ENCODE measurements at places on chromosomes 4 and X.
A peak's percentile ranks its signal among the peaks of the same experiment; 100 is the strongest.

DNA sequence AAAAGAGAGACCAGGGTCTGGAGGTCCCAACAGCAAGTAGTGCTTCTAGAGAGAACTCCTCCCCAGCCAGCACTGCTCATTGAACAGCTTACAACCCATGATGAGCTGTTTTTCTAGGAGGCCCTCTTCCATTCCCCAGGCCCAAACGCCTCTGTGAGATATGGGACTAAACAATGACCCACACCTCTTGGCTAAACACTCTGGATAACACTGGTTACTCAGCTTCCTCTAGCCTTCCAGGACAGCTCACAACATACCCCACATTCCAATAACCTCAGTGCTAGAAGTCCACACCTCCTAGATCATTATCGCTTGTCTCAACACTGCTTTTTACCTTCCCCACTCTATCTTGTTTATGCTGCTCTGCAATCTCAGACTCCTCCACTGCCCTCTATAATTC is 35.4 kb upstream of the PGRMC2 start:
- no peak for DNase-seq

GRCh38 chr4:145904413-145905177 is 34.0 kb downstream of the ZNF827 start:
- DNase-seq: no peak

GRCh38 chr4:43253541-43253940 is 361.0 kb downstream of the GRXCR1 start:
- DNase-seq: no peak

- peak; percentile 7 for DNase-seq
These were observed 14.6 kb upstream of the SLC25A4 start for GRCh38 chr4:185128272-185129119.

- no peak for DNase-seq
These were observed 100.3 kb upstream of the NDST4 start for GRCh38 chr4:115213716-115214115.

DNA sequence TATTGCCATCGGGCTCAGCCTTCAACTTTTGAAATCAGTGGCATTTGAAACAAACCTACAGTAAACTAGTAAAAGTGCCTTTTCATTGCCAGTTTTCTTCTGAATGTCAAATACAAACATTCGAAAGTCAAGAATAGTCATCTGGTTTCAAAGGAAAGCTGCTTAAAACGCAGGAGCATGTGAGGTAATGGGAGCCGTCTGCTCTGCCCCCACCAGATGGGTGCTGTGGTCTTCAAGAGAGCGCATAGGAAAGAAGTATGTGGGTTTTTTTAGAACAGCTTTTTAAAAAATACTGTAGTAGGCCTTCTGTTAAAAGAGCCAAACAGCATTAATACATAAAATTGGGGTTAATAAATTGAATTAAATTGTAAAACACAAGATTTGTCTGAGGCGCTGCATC is 88.6 kb downstream of the STOX2 start:
- no peak for DNase-seq

DNA sequence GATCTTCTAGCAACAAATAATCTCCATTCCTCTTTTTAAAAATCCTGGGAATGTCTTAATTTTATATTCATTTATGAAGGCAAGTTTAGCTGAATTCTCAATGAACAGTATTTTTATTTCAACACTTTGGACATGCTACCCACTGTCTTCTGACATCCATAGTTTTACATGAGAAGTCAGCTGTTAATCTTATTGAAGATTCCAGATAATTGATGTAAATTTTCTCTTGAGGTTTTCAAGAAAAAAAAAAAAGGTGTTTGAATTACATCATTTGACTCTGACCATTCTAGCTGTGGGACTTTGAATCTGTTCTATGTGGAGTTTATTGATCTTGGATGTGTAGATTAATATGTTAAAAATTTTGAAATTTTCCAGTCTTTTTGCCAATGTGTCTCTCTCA is 28.0 kb downstream of the PDHA2 start:
- DNase-seq: no peak
